ENCODE measurements at places on chromosomes 4 and X.

GRCh38 chr4:112550728-112551127 is 34.7 kb upstream of the NEUROG2 start:
- no peak for DNase-seq

- DNase-seq: no peak
Observed at GRCh38 chr4:168919706-168920324, 90.2 kb downstream of the CBR4 start.

DNA sequence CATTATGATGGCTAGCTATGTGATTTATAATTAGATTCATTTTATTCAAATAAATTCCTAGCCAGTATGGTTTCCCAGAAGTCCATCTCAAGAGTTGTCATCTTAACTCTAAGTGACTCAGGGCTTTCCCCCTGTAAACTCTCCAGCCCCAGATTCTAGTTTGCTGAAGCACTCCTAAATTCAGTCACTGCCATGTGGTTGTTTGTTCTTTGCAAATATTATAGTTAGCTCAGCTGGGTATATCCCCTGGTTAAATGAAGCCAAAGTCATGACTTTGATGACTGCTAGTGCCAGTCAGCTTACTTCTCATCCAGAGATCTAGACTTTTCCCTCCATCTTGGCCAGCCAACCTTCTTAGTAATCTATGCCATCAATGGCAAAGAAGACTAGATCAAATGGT is 126.0 kb downstream of the GRIA3 start:
- no peak for DNase-seq

GRCh38 chrX:103687073-103687695 is 685 bp upstream of the MORF4L2 start:
- DNase-seq: peak; percentile 86

Measured in activated CD4-positive, alpha-beta T cell treated with anti-CD3 and anti-CD28 coated beads for 4 hours (primary cell).